ENCODE measurements at places on chromosomes 3 and 15. TPM values are rescaled to one million over a fixed set of nuclear protein-coding genes. Genes with fewer than 3 reads are reported as not detected.

Gene AMIGO3
- not detected for total RNA-seq

GRCh38 chr3:123385001-123385401, 63.9 kb downstream of the ADCY5 start:
- H3K4me1 ChIP-seq = peaks cover 13% of the 10 kb centered on the region
- H3K27ac ChIP-seq = no peak overlapping the region
- DNase-seq = no peak
- H3K36me3 ChIP-seq = no peaks in the 10 kb centered on the region
- H3K27me3 ChIP-seq = no peaks in the 10 kb centered on the region

GRCh38 chr15:27826902-27827714, 272.0 kb downstream of the OCA2 start:
- H3K27ac ChIP-seq = no peak overlapping the region
- no peaks in the 10 kb centered on the region for H3K4me1 ChIP-seq
- no peak overlapping the region for H3K4me3 ChIP-seq
- H3K27me3 ChIP-seq = no peaks in the 10 kb centered on the region
- no peak for DNase-seq

- peaks cover 9% of the 10 kb centered on the region for H3K4me1 ChIP-seq
- H3K27ac ChIP-seq = no peak overlapping the region
- no peaks in the 10 kb centered on the region for H3K36me3 ChIP-seq
- DNase-seq = no peak
- H3K4me3 ChIP-seq = no peak overlapping the region
- no peaks in the 10 kb centered on the region for H3K27me3 ChIP-seq
Observed at GRCh38 chr3:36698314-36698713, 66.0 kb downstream of the DCLK3 start.

- no peak overlapping the region for H3K4me3 ChIP-seq
- H3K4me1 ChIP-seq = no peaks in the 10 kb centered on the region
- no peak for DNase-seq
- H3K27me3 ChIP-seq = no peaks in the 10 kb centered on the region
Observed at GRCh38 chr15:38651328-38652038, 86.9 kb upstream of the RASGRP1 start.

DNA sequence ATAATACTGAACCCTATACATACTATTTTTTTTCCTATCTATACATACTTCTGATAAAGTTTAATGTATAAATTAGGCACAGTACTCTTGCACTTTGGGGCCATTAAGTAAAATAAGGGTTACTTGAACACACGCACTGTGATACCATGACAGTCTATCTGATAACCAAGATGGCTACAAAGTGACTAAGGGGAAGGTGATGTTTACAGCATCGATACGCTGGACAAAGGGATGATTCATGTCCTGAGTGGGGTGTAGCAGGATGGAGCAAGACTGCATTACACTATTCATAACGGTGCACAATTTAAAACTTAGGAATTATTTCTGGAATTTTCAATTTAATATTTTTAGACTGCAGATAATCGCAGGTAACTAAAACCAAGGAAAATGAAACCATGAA, 30.0 kb upstream of the SLC2A2 start:
- H3K4me3 ChIP-seq = no peak overlapping the region
- no peaks in the 10 kb centered on the region for H3K27me3 ChIP-seq
- no peaks in the 10 kb centered on the region for H3K4me1 ChIP-seq
- H3K36me3 ChIP-seq = no peaks in the 10 kb centered on the region
- no peak for DNase-seq
- H3K27ac ChIP-seq = no peak overlapping the region

DNA sequence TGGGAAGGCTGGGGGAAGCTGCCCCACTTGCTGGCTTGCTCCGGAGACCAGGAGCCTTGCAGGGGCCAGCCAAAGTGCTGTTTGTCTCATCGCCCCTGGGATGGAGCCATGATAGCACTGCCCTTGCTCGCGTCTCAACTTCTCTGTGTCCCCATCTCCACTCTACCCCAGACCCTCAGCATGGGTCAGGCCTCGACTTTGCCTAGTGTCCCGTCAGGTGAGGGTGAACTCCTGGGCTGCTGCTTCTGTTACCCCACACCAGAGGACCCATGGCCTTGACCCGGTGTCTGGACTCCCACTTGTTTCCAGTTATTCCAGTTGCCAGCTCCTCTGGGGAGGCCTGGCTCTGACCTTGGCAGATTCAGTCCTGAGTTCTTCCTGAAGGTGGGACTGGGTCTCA, 36.5 kb upstream of the DUSP7 start:
- H3K4me3 ChIP-seq = no peak overlapping the region
- H3K36me3 ChIP-seq = no peaks in the 10 kb centered on the region
- H3K27me3 ChIP-seq = no peaks in the 10 kb centered on the region
- no peak for DNase-seq
- peaks cover 20% of the 10 kb centered on the region for H3K4me1 ChIP-seq

GRCh38 chr3:112013058-112013783, 14.5 kb downstream of the TAGLN3 start:
- no peak overlapping the region for H3K4me3 ChIP-seq
- H3K27ac ChIP-seq = no peak overlapping the region
- no peaks in the 10 kb centered on the region for H3K4me1 ChIP-seq
- no peaks in the 10 kb centered on the region for H3K36me3 ChIP-seq
- no peaks in the 10 kb centered on the region for H3K27me3 ChIP-seq

- H3K4me1 ChIP-seq = no peaks in the 10 kb centered on the region
- no peak overlapping the region for H3K27ac ChIP-seq
- no peak overlapping the region for H3K4me3 ChIP-seq
Observed at GRCh38 chr15:57820119-57820518, 113.6 kb downstream of the POLR2M start.

DNA sequence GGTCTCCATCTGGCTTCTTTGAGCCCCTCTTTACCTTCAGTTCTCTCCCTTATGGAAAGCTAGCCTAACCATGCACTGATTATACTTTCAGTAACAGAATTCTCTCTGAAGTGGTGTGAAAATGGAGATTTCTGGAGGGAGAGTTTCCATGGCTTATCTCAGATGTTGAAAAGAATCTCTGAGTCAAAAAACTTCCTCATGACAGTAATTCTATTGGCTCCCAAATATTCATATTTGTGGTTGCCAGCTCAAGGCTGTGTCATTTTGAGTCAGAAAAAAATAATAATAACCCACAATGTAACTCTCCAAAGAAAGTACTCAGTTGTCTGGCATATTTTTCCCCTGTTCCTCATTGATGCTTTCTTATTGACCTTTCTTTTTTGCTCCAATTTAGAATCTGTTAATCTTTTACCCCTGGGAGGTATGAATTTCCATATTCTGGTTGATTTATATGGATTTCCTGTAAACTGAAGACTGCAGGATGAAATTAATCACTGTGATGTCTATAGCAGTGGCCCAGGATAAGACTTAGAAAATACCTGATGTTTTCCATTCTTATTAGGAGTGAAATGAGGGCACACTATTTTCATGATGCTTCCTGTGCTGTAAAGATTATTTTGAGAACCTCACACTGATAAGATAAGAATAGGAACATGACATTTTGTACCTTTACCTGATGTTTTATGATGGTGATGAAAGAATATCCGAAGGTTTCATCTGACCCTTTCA, 149.5 kb upstream of the EPHA3 start:
- DNase-seq = no peak
- H3K4me3 ChIP-seq = no peak overlapping the region
- H3K4me1 ChIP-seq = no peaks in the 10 kb centered on the region
- no peaks in the 10 kb centered on the region for H3K36me3 ChIP-seq
- no peaks in the 10 kb centered on the region for H3K27me3 ChIP-seq

- no peak overlapping the region for H3K27ac ChIP-seq
- H3K4me3 ChIP-seq = no peak overlapping the region
- no peaks in the 10 kb centered on the region for H3K27me3 ChIP-seq
- no peaks in the 10 kb centered on the region for H3K4me1 ChIP-seq
- no peaks in the 10 kb centered on the region for H3K36me3 ChIP-seq
- no peak for DNase-seq
Observed at GRCh38 chr15:81221449-81221848, 24.8 kb downstream of the IL16 start.

- H3K36me3 ChIP-seq = no peaks in the 10 kb centered on the region
- no peak for DNase-seq
- no peaks in the 10 kb centered on the region for H3K27me3 ChIP-seq
- H3K27ac ChIP-seq = no peak overlapping the region
Observed at GRCh38 chr3:136804141-136804540, 14.8 kb upstream of the SLC35G2 start.
